M059J (cell line): ENCODE measurements at places on chromosomes 5 and 9. TPM values are rescaled to one million over a fixed set of nuclear protein-coding genes. Genes with fewer than 3 reads are reported as not detected.

DNA sequence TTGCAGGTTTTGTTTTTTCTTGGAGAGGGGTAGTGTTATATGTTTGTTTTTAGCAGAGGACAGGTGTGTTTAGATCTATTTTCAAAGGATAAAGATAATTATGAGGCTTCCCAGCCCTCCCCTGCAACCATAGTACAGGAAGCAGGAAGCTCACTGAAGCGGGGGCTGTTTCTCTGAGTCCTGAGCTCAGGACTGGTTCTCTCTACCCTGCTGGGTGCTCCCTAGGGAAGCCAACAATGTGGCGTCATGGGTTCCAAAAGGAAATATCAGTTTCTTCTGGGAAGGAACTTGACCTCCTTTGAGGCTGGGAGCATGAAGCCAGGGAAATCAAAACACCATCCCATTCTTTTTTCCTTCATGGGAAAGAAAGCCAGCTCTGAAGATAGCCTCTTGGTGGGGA is 62.2 kb downstream of the RAD23B start:
- DNase-seq: no peak

PLEKHG4B gene
- total RNA-seq: 5.7 and 9.9 TPM in 2 replicates

GRCh38 chr5:80864706-80865435 is 95.3 kb upstream of the RASGRF2 start:
- DNase-seq: peak; percentile 2

- DNase-seq: peak; percentile 48
Observed at GRCh38 chr9:137114613-137115393, at the start of gene DPP7. DPP7 (minus strand) TSS chr9:137114733; CDS start chr9:137114713, 20 bp downstream.

DNA sequence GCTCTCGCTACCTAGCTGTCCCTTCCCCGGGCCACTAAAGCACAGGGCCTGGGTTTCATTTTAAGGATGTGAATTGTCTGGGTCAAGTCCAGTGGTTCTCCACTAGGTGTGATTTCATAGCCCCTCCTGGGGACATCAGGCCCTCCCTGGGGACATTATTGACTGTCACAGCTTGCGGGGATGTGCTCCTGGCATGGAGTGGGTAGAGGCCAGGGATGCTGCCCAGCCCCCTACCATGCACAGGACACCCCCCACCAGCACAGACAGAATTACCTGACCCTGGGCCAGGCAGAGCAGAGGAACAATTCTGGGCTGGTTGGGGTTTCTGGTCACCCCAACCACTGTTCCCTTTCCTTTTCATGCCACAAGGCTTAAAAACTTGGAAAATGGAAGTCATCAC is 4.1 kb downstream of the FAM78A start:
- no peak for DNase-seq

- no peak for DNase-seq
Observed at GRCh38 chr9:109794361-109795012, 14.5 kb downstream of the PALM2AKAP2 start.

UGT3A1 gene
- total RNA-seq: not detected in 2 replicates

TRMO gene
- total RNA-seq: 17.3 and 18.4 TPM in 2 replicates

RGS7BP gene
- not detected in 2 replicates for total RNA-seq

BTNL9 gene
- total RNA-seq: not detected in 2 replicates

SLC9A3 gene
- total RNA-seq: 2.9 and 3.0 TPM in 2 replicates

FYB1 gene
- 0.05 TPM in 1 of 2 replicates, not detected in the other for total RNA-seq

- DNase-seq: no peak
Observed at GRCh38 chr9:123426406-123426805, 70.4 kb downstream of the CRB2 start.

DNA sequence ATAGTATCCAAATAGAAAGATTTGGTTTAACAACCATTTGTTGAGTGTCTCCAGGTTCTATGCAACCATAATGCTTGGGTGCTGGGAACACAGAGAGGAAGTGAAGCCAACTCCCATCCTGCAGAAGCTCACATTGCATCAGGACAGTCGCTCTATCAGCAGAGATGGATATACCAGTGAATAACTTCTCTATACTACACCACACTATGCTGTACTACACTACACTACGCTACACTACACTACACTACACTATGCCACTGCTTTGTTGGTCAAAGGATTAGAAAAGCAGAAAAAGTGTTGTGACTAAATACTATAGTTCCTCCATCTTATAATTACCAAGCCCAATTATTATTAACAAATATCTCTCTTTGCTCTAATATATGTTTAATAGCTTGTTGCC is 89.2 kb upstream of the PRRC1 start:
- no peak for DNase-seq

DNA sequence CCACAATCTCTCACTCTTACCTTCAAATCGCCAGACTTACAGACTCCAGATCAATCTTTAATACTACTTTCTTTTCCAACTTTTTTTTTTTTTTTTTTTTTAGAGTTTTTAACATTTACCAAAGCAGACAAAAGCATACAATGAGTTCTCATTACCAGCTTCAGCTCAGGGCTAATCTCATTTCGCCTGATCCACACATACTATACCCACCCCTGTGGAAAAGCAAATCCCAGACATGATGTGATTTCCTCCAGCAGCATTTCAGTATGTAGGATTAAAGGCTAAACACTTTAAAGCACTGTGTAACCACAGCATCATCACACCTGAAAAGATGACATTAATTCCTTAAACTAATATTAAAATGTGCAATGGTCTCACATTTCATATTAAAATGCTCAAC is 138.8 kb upstream of the RETREG1 start:
- DNase-seq: no peak

IL31RA gene
- total RNA-seq: 0.10 and 0.27 TPM in 2 replicates

UBE2QL1 gene
- 0.02 and 0.44 TPM in 2 replicates for total RNA-seq

- DNase-seq: no peak
Observed at GRCh38 chr9:107394264-107394663, 95.3 kb downstream of the KLF4 start.

GRCh38 chr5:51974834-51975233 is 591.6 kb downstream of the ISL1 start:
- no peak for DNase-seq

DNA sequence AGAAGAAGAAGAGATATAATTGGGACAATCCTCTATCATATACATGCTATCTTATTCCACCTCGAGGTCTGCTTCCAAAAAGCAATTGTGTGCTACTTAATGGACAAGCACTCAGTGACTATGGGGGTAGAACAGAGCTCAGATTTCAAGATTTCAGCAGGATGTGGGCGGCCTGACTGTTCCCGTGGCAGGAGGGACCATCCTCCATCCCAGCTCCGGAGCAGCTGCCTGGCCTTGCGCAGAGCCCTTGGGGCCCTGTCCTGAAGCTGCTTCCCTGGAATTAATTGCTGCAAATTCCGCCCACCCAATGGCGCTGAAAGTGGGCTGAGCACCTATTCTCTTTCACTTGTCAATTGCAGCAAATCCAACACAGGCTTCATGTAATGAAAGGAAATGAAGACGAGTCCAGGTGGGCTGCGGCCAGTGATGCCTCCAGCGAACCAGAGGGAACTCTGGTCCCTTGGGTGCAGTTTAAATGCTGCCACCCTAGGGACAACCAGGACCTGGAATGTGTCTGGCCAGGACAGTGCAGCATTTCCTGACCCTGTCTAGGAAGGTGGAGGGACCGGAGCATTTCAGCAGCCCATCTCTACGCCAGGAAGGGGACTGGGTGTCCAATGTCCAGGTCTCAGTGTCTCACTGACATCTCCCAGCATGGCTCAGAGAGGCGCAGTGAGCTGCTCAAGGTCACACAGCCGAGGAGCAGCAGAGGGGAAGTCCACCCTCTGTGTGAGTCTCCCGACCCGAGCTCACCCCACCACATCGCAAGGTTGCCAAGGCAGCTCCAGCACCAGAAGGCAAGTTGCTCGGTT is 50.5 kb upstream of the FCN1 start:
- DNase-seq: no peak

DNA sequence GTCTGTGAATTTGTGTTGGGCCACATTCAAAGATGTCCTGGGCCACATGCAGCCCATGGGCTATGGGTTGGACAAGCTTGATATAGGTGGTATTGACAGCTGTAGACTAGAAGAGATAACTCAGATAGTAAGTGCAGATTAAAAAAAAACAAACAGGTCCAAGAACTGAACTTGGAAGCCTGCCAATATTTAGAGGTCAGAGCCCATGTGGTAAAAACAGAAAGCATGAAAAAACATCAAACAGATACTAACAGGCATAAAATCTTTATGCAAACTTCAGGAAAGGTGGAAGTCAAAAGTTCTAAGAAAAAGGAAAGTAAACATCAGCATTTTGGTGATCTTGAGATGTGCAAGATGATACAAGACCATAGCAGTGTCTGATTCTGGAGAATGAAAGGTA is 155.1 kb upstream of the NR4A3 start:
- peak; percentile 31 for DNase-seq

DNA sequence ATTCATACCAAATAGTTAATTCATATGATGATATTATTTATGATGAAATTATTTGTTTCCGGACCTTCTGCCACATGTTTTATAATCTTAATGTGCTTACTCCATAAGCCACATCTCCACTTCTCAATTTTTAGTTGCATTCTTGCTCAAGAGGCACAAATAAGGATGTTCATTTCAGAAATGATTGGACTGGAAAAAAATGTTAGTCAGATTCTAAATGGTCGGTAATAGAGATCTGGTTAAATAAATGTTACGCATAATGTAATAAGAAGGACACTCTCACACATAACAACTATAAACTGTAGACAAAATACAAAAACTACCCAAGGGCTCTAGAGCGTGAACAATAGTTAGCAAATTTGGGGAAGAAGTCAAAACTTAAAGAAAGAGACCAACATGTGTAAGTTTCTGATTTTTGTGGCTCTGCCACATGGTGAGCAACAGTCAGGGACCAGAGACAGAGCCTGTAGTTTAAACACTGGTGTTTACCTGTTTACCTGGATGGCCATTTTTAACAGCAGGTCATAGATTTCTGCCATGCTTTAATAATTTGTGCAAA is 554.3 kb upstream of the CLINT1 start:
- DNase-seq: no peak

DNA sequence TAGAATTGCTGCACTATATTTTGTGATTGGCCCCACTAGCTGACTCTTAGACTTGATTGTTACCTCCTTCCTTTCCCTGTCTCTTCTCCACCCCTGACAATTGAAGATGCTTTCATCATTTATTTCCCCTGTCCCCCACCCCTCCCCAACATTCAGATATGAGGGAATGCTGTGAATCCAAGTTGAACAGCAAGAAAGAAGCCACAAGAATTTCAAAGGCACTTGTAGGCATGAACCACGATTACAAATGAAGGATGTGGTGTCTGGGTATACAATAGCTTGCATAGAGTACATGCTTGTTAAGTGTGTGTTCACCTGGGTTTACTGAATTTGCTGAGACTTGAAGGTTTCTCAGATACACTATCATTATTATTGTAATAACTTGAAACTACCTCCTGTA is 78.3 kb upstream of the TRIO start:
- DNase-seq: peak; percentile 63

GRCh38 chr9:122158202-122158601 is 1.4 kb downstream of the NDUFA8 start:
- DNase-seq: peak; percentile 52

DNA sequence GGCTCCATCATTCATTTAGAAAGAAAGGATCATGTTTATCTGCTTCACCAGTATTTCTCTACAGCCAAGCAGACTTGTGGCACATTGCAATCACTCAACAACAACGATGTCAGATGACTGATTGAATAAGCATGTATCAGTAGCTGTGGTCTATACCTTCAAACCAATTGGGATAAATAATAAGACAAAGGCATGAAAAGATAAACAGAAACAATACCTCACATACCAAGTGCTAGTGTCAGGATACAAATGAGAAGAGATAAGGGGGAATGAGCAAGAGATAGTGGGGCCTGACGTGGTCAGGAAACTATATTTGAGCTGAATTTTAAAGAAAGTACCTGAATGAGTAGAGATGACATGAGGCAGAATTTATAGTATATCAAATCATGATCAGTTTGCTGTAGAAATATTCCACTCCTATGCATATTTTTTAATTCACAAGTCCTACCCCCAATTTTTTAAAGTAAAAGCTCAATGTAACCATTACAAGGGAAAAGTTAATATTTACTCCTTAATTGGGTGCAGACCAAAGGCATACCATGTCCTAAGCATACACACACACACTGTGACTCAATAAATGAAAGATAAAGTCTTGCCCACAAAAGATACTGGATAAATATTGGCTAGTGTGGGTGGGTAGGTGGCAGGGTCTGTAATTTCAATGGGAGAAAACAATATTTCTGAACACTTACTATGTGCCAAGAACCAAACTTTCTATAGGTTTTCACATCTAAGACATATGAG is 284.5 kb downstream of the SPOCK1 start:
- peak; percentile 29 for DNase-seq

ELP1 gene
- 14.2 and 27.6 TPM in 2 replicates for total RNA-seq

DNA sequence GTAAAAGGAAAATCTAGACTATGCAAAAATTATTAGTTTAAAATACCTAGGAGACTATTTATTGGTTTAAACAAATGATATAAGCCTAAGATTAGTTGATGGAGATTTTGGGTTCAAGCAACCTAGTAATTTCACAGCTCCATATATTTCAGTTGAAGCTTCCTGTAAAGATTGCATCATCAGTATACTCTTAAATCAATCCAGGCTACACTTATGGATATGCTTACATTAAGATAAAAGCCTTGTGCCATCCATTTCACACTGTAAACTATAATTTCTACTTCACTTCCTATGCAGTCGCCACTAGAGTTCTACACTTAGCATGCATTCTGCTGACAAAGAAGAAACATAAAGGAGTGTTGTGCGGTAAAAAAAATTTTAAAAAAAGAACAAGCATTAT is 7.3 kb upstream of the LIX1 start:
- DNase-seq: no peak

IL5 gene
- not detected in 2 replicates for total RNA-seq

- DNase-seq: no peak
Observed at GRCh38 chr9:133540698-133541025, 6.2 kb downstream of the ADAMTSL2 start.

DNA sequence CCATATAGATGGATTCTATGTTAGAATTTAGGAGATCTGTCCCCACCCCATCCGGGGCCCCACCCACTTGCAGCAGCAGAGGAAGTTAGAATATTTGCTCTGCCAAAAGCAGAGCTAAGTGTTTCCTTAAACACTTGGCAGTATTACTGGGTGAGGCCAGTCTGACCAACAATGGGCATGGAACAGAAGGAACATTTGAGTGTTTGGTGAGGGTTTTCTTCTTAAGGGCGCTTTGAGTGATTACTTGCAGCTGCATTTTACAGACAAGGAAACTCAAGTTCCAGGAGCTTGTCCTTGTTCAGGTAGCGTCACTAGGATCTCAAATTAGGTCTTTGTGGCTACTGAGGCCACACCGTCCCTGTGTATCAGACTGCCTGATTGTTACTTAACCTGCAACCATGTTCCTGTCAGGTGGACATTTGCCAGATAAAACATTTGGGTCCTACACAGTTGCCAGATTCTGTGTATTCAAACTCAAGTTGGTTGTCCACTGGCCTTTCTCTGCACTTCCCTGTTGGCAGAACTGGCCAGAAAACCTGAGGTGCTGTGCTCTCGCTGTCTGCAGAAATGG is 59.3 kb downstream of the SLC46A2 start:
- DNase-seq: no peak

MRRF gene
- 27.3 and 37.9 TPM in 2 replicates for total RNA-seq

GRCh38 chr9:3929345-3930047 is 370.4 kb downstream of the GLIS3 start:
- no peak for DNase-seq

CD274 gene
- total RNA-seq: 26.7 and 31.2 TPM in 2 replicates

- no peak for DNase-seq
Observed at GRCh38 chr5:74113927-74114326, 487.9 kb downstream of the ARHGEF28 start.

GPRIN1 gene
- 8.4 and 12.4 TPM in 2 replicates for total RNA-seq

- DNase-seq: no peak
Observed at GRCh38 chr5:147520450-147520849, 10.6 kb upstream of the DPYSL3 start.
